Naive thymus-derived CD4-positive, alpha-beta T cell (primary cell): ENCODE measurements at places on chromosomes 6 and 20. TPM values are rescaled to one million over a fixed set of nuclear protein-coding genes. Genes with fewer than 3 reads are reported as not detected.

Gene PTPN1
- 60.2 TPM for total RNA-seq

Gene SLC17A2
- total RNA-seq = not detected

DNA sequence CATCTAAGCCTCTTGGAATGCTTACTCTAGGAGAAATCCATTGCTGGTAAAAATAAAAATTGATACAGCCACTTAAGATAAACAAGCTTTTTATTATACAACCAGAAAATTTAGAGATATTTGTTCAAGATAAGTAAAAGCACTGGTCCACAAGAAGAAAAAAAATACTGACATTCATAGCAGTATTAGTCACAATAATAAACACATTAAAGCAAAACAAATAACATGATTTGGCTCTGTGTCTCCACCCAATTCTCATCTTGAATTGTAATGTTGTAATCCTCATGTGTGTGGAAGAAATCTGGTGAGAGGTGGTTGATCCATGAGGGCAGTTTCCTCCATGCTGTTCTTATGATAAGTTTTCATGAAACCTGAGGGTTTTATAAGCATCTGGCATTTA is 1093.5 kb upstream of the ADGRB3 start:
- DNase-seq = no peak

- DNase-seq = no peak
Measured at GRCh38 chr6:142833054-142833453, 111.9 kb downstream of the HIVEP2 start.

DNA sequence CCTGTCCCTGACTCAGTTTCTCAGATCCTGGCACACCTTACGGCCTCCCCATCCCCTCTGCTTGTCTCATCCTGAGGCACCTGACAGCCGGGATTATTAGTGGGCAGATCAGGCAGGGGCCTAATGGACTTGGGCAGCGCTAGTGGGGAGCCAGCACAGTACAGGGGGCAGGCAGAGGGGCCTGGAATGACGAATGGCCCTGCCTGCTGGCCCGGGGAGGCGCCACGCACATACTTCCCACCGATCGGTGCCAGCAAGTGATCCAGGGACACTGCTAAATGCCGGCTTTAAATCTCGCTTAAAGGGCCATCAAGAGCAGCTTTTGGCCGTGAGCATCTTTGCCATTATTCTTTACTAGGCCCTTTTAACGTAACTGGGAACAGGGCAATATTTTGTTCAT is 188.4 kb downstream of the DHX35 start:
- no peak for DNase-seq

Gene IPCEF1
- 83.0 TPM for total RNA-seq

- DNase-seq = no peak
Measured at GRCh38 chr6:19551611-19552010, 285.6 kb upstream of the ID4 start.

Gene PGM3
- 20.2 and 22.0 TPM in 2 replicates for total RNA-seq
